ENCODE measurements at places on chromosomes 1 and 21.

DNA sequence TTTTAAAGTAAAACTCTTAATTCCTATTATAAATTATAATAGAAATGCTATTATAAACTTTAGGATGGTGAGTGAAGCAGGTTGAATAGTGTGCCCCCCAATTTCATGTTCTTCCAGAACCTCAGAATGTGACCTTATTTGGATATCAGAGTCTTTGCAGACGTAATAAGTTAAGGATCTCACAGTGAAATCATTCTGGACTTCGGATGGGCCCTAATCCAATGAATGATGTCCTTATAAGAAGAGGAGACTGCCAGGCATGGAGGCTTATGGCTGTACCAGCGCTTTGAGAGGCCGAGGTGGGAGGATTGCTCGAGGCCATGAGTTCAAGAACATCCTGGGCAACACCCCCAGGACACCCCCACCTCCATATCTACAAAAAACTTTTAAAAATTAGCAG is 9.4 kb upstream of the MT1HL1 start:
- no peak for DNase-seq

DNA sequence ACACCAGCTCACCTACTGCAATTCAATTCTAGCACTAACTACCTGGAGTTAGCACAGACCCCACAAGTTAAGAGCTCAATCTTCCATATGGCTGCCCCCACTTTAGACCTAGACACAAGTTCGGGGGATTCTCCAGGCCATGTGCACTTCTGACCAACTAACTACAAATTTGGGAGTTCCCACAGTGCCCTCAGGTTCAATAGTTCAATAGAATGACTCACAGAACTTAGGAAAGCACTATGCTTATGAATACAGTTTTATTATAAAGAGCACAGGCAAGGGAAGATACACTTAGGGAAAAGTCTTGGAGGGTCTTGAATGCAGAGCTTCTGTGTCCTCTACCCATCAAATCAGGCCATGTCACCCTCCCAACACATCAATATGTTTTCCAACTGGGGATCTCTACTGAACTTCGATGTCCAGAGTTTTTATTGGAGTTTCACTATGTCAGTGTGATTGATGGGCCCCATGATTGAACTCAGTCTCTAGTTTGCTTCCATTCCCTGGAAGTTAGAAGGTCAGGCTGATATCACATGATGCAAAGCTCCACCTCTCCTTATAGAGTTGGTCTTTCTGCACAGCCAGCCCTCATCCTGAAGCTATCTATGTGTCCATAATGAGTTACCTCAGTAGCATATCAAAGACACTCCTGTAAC is 46.1 kb downstream of the RAVER2 start:
- no peak for DNase-seq

DNA sequence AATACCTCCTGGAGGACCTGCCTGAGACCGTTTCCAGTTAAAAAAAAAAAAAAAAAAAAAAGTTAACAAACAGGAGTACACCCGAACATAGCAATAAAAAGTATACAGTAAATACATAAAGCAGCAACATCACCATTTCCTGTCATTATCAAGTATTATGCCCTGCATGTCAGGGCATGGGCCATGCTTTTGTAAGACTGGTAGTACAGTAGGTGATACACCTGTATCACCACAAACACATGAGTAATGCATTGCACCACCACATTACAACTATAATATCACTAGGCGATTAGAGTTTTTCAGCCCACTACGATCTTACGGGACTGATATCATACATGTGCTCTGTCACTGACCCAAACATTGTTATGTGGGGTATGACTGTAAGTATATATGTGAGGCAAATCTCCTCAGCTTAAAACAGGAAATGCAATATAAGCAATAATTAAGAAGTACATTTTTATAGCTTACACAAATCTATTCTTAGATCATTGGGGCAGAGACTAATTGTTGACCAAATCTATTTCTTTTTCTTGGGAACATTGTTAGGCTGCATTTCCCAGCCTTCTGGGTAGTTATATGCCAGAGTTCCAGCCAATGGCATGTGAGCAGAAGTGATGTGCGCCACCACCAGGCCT is 98.1 kb downstream of the PLD5 start:
- DNase-seq: peak; percentile 72

- no peak for DNase-seq
Measured at GRCh38 chr1:14310476-14310875, 288.0 kb upstream of the KAZN start.

DNA sequence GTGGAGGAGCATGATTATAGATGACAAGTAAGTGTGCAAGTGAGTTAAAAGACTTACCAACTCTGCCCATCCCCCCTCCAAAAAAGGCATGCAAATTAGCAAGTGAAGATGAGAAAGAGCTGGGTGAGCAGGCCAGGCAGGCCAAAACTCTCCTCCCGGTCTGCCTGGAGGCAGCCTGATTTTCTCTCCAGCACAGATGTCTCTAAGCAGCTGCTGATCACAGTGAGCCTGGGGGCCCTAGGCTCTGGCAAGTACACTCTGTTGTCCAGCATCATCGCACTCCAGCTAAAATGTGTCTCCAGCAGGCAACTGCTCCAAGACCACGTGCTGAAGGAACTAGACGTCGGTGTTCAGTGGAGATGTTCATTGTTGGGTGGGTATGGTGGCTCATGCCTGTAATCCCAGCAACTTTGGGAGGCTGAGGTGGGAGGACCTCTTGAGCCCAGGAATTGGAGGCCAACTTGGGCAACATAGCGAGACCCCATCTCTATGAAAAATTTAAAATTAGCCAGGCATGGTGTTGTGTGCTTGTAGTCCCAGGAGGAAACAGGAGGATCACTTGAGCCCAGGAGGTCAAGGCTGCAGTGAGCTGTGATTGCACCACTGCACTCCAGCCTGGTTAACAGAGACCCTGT is 56.7 kb upstream of the PUM1 start:
- DNase-seq: no peak

DNA sequence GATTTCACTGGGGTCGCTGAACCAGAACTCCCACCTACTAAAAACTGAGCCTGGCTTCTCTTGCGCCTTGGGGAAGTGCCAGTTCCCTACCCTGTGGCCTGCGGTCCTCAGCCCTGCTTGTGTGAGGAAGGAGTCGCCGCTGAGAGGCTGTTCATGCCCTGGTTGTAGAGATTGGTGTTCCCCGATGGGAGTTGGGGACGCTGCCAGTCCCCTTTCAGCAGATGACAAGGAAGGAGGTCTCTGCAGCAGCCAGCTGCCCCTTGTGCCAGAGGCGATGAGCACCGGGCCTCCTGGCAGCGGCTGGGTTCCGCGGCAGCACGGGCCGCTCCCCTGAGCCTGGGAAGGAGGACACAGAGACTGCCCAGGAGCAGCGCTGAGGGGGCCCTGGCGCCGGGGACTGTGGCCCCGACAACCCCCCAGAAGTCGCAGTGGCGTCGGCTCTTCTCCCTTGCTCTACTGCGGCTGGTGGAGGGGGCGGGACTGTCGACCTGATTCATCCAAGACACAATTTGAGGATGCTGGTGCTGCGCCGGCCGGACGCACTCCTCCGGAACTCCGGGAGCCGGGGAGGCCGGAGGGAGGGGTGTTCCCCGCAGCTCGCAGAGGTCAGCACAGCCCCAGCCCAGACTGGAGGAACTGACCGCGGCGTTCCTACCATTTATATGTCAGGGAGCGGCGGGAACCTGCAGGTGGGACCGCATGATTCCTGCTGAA is 12.0 kb upstream of the ADORA3 start:
- DNase-seq: no peak

DNA sequence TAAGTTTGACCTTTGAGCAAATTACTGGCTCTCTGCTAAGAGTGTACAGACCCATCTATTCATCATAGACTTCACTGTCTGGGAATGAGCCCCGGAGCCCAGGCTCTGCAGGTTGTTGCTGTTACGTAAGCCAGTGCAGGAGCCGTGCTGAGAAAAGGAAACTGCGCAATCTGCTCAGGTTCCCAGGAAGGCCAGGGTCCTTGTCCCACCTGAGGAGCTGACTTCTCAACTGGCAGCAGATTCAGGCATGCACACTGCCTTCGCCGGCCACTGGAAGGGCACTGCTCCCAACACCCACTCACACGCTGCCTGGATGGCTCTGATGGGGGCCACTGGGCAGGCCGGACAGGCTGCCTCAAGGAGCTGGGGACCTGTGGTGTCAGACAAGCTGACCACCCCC is 19.5 kb downstream of the RCAN1 start:
- no peak for DNase-seq

- no peak for DNase-seq
Measured at GRCh38 chr1:214005708-214006107, 17.9 kb downstream of the PROX1 start.

DNA sequence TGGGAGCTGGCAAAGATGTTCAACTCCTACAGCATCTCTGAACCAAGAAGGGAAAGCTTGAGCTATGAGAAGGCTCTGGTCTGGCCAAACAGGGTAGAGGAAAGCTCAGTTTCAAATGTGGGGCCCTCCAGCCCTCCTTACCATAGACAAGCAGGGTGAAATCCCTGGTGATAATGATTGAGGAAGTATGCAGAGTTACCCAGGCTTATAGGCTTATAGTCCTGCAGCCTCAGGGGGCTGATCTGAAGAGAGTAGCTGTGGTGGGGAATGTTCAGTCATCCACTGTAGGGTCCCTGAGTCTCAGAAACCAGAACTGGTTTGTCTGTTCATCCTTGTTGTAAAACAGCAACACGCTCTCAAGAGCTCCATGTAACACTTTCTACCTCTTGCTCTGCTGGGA is 19.8 kb upstream of the LY9 start:
- no peak for DNase-seq

DNA sequence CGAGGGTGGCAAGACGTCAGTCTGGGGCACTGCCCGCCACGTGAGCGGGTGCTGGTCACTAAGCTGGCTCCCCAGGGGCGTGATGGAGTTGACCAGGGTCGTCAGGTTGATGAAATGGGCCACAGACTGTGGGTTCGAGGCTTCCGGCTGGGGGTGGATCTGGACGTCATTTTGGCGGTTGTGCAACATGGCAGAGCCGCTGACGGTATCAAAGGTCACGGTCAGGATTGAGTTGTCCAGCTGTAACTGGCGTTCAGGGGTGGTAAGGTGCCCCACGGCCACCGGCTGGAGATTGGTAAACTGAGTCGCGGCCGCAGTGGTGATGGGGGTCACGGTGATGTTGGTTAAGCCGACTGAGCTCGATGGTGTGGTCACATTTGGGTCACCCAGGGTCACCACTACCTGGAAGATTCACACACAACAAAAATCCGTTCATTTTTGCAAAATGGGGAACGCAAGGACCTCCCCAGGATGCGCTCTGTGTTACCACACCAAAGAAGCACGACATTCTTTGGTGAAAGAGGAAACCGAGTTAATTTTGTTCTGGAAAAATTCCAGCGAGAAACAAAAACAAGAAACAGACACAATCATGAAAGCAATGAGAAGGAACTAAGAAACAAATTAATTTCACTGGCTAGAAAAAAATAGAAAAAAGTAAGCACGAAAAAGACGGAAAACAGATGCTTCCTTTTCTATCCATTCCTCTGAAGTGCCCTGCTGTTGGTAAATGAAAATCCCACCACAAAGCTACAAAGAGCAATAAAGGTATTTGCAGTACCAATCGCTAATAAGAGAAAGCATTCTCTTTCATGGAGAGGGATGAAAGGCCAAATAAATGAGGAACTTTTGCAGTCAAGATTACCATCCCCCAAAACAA is 34.7 kb upstream of the RIPK4 start:
- no peak for DNase-seq

- DNase-seq: no peak
Measured at GRCh38 chr1:203284411-203285123, 20.8 kb upstream of the BTG2 start.

GRCh38 chr1:109882288-109883245 is 28.1 kb upstream of the CSF1 start:
- DNase-seq: no peak

GRCh38 chr1:54377040-54377691 is 29.0 kb downstream of the SSBP3 start:
- DNase-seq: no peak

DNA sequence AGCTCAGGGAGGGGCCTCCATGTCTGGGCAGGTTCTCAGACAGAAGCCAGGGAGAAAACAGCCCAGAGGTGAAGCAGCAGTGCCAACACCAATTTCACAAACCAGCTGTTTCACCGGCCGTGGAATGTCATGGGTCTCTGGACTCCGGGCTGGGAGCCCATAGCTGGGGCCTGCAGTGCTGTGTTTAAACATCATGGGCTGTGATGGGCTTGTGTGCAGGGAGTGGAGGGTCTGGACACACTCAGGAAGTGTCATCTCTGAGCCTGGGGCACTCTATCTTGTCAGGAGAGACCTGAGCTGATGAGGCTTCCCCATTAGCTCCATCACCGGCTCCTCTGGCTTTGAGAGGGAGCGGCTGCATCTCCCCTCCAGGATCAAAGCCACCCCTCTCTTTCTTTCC is 173.6 kb upstream of the IGSF21 start:
- DNase-seq: no peak

GRCh38 chr1:107949467-107950253 is 15.3 kb downstream of the VAV3 start:
- DNase-seq: no peak

DNA sequence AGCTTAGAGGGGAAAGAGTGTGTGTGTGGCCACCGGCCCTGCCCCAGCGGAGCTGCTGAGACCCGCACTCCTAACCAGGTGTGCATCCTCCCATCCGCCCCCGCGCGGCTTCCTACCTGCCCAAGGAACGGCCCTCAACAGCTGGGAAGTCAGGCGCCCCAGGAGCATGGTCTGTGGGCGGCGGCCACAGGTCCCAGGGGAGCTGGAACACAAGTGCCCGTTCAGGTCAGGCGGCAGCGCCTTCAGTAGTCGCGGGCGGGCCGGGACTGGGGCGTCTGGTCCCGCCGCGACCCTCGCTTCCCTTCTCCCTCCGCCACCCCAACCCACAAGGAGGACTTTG is 448 bp downstream of the AURKAIP1 start:
- no peak for DNase-seq

- no peak for DNase-seq
Measured at GRCh38 chr1:12490532-12491142, 127.4 kb downstream of the DHRS3 start.

DNA sequence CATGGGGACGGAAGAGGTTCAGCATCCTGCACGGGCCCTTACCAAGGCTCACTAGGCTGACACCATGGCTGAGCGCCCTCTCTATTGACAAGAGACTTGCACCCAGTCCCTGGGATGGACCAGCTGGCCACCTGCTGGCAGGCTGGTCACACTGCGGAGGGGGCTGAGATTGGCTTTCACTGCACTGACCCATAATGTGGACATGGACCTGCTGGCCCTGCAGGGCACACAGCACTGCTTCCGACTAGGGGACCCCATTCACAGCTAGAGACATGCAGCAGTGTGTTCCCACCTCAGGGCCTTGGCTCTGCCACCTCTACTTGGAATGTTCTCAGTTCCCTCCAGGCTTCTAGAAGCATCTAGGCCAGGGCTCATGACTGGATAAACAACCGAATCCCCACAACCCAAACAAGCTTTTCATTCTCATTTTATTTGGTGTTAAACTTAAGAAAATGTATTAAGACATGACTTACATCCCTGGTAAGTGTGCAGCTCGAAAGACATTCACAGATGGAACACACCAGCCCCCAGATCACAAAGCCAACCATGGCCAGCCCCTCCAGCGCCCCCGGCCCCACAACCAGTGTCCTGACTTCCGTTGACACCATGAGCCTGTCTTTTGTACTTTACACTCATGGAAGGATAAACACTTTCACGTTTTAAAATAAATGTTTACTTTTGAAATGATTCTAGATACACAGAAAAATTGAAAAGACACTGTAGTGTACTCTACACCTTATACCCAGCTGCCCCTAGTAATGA is 9.3 kb upstream of the SRARP start:
- peak; percentile 15 for DNase-seq
